NCI-H2081 (cell line): ENCODE measurements at places on chromosomes 16 and 17.
A peak's percentile ranks its signal among the peaks of the same experiment; 100 is the strongest.

DNA sequence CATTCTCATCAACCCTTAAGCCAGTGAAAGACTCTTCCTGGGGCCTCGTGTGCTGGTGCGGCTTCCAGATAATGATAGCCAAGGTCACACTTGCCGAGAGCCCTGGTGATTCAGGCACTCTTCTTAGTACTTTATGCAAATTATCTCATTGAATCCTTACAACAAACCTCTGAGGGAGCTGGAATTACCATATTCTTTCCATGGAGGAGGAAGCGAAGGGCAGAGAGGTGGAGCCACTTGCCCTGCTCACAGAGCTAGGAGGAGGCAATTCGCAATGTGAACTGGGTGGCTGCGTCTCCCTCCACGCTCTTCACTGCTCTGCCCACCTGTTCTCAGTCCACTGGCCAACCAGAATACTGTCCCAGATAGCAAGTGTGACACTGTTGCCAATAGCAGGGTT is 409.7 kb downstream of the SNX29 start:
- DNase-seq: no peak

DNA sequence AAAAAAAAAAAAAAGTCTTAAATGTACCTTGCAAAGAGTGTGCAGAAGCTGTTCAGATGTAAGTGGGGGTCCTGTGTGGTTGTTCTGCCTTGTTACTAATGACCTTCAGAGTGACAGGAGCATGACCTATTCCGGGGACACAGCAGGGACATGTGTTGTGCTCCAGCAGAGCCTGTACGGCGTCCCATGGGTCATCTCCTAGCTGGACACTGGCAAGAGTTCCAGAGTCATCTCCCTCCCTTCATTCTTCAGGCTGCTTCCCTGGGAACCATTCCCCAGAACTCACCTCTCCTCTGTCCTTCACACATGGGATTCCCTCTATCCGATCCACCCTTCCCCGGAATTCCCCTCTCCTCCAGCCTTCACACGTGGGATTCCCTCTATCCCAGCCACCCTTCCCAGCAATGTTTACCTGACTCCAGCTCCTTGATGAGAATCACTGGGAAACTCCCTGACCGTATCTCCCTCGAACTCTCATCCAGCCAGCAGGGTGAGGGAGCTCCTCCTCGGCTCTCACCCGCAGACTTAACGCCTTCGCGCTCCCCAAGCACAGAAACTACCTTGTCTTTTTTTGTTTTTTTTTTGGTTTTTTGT is 85.8 kb downstream of the MRM3 start:
- no peak for DNase-seq

- DNase-seq: no peak
Observed at GRCh38 chr16:1469693-1470201, 5.1 kb downstream of the CLCN7 start.

DNA sequence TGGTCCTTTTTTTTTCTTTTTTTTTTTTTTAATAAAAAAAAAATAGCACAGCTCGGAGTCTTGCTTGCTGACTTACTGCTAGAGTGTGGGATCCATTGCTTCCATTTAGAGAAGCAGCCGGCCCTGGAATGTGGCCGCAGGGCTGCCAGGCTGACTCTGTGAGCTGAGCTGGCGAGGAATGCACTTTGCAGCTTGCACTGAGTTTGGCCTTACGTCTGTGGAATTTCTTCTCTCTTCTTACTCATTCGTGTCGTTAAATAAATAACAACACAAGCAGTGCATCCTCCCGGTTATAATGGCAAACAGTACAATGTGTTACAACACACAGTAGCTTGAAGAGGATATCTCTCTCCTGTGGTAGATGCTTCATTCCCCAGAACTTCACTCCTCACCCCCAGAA is 69.2 kb downstream of the PRKCB start:
- no peak for DNase-seq

GRCh38 chr17:69812240-69812837 is 262.7 kb upstream of the KCNJ16 start:
- DNase-seq: no peak

GRCh38 chr17:53227111-53227510 is 595.6 kb upstream of the KIF2B start:
- DNase-seq: no peak

DNA sequence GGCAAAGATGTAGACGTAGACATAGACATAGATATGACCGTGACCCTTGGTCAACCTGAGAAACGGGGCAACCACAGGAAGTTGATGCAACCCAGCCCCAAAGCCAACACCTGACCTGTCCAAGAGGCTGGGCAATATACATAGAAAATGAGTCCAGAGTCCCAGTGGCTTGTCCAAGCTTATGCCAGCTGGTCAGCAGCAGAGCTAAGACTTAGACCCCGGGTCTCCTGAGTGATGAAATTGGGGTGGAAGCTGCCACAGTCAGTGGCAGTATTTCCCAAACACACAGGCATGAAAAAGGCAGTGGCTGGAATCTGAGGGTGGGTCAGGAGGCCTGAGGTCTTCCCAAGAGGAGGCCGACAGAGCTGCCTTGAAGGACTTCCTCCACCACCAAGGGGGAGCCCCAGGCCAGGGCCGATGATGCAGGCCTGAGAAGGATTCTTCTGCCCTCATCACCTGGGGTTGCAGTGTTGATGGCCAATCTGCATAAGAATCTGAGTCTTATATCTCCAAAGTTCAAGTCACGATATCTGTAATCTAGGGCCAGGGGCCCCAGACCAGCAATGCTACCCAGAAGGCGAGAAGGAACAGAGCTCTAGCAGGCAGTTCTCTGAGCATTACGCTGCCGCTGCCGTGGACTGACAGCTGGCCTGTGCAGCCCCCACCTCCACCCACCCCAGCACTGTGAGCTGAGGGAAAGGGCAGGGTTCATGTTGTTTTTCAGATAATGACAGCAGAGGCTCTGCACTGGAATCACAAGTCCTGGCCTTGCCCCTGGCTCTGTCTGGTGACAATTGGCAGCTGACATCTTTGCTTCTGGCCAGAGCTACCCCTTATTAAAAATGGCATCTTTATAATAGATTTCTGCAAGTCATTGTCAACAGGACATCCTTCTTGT is 72.7 kb downstream of the GNAO1 start:
- DNase-seq: no peak

DNA sequence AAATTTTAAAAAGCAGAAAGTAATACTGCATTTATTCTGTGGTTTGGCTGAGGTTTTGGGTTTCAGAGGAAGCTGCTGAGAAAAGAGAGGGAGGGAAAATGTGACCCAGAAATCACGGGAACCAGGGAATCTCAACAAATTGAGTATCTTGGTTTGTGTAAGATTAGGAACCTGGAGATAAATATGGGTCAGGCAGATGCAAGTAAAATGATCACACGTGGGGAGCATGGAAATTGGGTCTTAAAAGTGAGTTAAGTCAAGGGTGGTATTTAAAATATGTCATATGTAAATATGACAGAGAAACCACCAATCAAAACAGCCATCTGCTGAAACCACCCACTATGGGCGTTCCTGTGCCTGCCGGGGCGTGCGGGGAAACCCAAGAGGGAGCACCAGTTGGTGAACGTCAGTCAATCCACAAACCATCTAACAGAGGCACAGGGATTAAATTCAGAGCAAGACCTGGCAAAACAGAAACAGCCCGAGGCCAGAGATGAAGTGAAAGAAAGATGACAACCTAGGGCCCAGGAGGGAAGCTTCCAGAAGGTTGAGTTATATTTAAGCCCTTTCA is 33.4 kb downstream of the CDH13 start:
- DNase-seq: no peak

DNA sequence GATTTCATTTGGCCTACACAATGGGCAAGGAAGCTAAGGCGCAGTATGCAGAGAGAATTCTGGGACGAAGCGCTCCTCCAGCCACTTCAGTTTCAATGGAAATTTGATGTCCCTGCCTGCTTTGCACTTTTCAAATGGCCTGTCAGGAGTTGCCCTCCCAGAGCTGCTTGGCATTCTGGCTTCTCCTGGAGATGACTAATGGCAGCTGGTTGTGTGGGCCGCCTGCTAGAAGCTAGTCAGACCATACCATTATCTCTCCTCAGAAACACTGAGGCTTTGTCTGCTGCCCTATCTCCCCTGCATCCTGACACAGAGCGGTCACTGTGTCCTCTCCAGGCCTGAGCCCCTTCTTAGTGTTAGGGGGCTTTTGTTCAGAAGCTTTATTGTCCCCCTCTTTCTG is 180.1 kb downstream of the SPECC1 start:
- DNase-seq: no peak

- no peak for DNase-seq
Observed at GRCh38 chr16:64449506-64449905, 672.4 kb downstream of the CDH11 start.

- no peak for DNase-seq
Observed at GRCh38 chr16:85309656-85310587, 197.7 kb upstream of the CIBAR2 start.

DNA sequence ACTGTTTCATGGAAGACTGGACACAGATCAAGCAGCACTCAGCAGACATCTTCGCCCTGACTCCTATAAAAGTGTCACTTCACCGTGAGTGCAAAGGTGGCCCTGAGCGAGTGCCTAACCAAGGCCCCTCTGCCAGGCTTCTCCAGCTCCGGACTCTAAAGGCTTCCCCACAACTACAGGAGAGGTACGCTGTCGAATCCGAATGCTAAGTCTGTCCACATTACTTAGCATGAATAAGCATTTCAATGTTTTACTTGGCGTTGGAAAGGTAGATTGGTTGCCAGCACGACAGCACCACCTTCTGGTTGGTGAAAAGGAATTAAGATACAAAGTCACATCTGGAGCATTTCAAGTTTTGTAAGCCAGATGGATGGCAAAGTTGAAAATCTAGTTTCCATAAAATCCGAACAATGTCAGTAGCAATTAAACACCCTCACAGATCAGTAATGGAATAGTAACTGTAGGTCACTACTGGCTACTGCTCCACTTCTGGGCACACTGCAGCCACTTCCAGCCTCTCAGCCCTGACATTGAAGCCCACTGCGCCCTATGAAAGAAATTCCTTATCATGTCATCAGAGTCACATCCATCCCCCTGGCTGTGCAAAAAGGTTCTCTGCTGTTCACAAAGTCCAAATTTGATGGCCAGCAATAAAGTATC is 100.9 kb downstream of the PARN start:
- DNase-seq: peak; percentile 57

GRCh38 chr17:50542795-50543774 is 3.9 kb upstream of the SPATA20 start:
- DNase-seq: no peak

- peak; percentile 66 for DNase-seq
Observed at GRCh38 chr17:78736526-78737079, 45.5 kb downstream of the CYTH1 start.

- no peak for DNase-seq
Observed at GRCh38 chr17:77756846-77757560, 201.5 kb upstream of the TNRC6C start.

GRCh38 chr17:63189930-63190329 is 223.9 kb downstream of the TANC2 start:
- DNase-seq: no peak

GRCh38 chr16:3066440-3066748 is 954 bp downstream of the IL32 start:
- no peak for DNase-seq

GRCh38 chr17:79156463-79157095 is 82.0 kb downstream of the ENGASE start:
- no peak for DNase-seq

GRCh38 chr16:27390151-27390550 is 11.8 kb upstream of the IL21R start:
- no peak for DNase-seq

DNA sequence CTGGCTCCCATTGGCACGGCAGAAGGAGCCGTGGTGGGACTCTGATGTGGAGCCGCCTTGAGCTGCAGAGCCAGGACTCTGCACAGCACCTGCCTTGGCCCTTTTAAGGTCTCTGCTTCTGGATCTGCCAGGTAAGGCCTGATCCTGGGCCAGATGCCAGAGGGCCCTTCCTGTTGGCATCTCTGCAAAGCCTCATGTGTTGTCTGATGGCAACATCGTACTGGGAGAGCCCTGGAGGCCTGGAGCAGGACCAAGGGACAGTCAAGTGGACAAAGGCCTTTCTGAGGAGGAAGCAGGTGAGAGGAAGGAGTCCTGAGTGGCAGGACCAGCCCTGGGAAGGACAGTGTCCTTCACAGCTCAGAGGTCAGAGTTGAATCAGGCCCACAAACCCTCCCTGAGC is 26.1 kb downstream of the SOCS1 start:
- DNase-seq: peak; percentile 54

DNA sequence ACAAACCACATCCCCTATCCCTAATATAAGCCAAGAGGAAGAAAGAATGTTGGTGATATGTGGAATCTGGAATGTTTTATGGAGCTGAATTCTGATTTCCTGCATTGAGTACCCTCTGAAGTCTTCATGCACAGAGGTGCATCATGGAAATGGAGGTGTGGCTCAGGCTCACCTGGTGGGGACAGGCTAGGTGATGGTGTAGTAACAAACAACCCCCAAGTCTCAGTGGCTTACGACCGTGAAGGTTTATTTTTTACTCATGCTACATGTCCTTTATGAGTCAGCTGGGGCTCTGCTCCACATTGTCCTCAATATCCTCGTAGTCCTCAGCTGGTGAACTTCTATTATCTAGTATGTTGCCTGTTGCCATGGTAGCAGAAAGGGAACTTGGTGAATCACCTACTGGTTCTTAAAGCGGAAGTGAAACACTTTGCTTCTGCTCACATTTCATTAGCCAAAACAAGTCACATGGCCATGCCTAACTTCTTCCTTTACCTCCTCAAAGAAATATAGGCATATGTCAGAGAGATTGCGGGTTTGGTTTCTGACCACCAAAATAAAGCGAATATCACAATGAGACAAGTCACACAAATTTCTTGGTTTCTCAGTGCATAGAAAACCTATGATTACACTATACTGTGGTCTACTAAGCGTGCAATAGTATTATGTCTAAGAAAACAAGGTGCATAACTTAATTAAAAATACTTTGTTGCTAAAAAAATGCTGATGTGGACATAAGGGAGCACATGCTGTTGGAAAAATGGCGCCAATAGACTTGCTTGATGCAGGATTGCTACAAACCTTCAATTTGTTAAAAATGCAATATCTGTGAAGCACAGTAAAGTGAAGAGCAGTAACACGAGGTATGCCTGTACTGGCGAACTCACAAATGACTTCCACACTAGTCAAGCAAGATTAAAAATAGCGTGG is at the start of gene PMFBP1:
PMFBP1 (minus strand) TSS at position 51 of the 930 bp plus-strand sequence. CDS start 947 bp downstream, outside the sequence.
- no peak for DNase-seq

DNA sequence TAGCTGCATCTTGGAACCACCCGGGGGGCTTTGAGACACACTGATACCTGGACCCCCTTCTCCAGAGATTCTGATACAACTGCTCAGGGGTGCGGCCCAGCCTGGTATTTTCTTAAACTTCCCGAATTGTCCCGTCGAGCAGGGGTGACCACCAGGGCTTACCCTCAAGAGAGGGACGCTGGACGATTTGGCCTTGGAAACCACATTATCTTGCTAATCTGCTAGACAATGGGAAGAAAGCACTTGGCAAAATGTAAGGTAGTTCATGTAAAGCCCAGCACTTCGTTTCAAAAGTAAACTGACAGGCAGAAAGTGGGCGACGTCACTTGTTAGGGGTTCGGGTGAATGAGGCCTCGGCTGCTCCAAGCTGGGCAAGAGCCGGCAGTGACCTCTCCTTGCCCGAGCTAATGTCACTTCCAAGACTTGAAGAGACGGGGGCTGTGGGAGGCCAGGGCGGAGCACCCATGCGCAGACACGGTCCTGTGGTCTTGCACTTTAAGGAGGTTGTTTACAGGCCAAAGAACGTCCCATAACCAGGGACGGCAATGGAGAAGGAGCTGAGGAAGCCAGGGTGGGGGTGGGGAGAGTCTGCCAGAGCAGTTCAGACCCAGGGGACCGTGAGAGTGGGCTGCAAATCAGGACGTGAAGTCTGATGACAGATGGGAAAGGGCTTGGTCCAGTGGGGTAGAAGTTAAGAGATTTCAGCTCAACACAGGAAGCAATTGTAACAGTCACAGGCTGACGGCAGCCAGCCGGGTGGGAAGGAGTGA is 152.7 kb upstream of the GSE1 start:
- no peak for DNase-seq

GRCh38 chr17:28892024-28892423 is 5.5 kb downstream of the FLOT2 start:
- no peak for DNase-seq
